ENCODE measurements at places on chromosomes 1 and 21.

GRCh38 chr1:224302947-224303346 is 27.0 kb downstream of the NVL start:
- no peak for DNase-seq

- DNase-seq = no peak
Measured at GRCh38 chr21:36023092-36023480, 37.2 kb downstream of the SETD4 start.

DNA sequence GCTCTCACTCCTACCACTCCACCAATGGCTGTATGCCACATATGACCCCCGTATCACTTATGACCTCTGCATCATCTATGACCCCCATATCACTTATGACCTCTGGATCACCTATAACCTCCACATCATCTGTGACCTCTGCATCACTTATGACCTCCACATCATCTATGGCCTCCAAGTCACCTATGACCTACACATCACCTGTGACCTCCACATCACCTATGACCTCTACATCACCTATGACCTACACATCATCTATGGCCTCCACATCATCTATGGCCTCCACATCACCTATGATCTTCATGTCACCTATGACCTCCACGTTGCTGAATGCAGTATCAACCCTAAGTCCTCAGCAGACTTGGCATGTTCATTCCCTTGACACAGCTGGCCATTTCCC is 271.2 kb downstream of the MATN1 start:
- no peak for DNase-seq

DNA sequence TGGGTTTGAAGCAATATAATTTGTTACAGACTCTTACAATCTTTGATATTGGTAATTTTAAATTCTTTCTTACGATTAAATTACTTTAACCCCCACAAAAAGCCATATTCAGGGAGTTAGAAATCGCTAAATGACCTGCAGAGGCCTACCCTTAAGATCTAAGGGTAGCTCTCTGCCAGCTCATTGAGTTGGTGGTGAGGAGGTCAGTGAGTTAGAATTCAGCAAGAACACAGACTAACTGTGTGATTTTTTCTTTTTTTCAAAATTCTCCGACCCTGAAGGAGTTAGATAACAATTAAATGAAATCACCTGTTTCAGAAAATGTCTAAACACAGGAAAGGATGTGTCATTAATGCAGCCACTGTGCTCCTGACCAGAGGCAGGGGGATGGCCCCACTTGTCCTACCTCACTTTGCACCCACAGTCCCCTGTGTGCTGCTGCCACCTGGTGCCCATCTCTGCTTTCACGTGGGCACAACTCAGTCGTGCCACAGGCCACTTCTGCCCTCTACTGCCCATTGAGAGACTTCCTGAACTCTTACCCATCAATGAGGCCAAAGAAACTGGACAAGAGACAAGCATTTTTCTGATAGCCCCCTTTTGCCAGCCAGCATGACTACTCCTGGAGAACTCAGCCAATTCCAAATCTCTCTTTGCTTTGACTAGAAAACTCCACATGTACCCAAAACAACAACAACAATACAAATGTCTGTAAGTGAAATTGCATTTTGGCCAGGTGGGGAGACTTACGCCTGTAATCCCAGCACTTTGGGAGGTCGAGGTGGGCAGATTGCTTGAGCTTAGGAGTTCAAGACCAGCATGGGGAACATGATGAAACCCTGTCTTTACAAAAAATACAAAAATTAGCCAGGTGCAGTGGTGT is 8.4 kb downstream of the CFAP45 start:
- DNase-seq = peak; percentile 61

DNA sequence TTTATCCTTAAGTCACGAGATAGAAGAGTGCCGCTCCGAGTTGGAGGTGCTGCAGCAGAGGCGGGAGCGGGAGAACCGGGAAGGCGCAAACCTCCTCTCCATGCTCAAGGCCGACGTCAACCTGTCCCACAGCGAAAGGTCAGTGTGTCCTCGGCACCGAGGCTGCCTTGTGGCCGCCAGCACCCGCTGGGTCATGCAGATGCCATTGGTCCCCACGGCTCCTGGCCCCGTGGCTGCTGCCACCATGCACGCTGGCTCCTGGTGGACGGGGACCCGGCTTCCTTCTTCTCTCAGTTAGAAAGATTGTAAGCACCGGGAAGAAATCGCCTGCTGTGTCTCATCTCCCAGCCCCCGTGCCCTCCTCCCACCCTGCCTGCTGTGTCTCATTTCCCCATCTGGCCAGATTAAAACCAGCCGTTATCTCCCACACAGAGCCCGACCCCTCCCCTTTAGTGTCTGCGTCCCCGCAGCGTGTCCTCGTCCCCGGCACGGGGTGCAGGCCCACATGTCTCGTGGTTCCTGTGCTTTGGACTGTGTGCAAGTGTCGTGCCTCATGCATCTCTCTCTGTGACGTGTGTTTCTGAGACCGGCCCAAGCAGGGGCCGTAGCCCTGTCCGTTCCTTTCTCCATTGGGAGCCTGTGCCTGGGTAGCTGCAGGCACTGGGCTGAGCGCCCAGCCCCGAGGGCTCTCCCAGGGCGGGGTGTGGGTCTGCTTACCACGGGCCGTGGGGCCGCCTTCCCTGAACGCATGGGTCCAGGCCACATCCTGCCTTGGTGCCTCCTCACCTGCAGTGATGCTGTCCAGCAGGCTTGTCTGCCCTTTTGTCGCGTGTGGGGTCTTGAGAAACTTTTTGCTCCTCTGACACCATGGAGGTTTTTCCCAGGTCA is 62.1 kb downstream of the PCNT start:
- DNase-seq = no peak

GRCh38 chr1:203038217-203038741 is 12.0 kb downstream of the PPFIA4 start:
- peak; percentile 66 for DNase-seq

GRCh38 chr1:166080277-166080966 is 86.4 kb downstream of the FAM78B start:
- DNase-seq = no peak

DNA sequence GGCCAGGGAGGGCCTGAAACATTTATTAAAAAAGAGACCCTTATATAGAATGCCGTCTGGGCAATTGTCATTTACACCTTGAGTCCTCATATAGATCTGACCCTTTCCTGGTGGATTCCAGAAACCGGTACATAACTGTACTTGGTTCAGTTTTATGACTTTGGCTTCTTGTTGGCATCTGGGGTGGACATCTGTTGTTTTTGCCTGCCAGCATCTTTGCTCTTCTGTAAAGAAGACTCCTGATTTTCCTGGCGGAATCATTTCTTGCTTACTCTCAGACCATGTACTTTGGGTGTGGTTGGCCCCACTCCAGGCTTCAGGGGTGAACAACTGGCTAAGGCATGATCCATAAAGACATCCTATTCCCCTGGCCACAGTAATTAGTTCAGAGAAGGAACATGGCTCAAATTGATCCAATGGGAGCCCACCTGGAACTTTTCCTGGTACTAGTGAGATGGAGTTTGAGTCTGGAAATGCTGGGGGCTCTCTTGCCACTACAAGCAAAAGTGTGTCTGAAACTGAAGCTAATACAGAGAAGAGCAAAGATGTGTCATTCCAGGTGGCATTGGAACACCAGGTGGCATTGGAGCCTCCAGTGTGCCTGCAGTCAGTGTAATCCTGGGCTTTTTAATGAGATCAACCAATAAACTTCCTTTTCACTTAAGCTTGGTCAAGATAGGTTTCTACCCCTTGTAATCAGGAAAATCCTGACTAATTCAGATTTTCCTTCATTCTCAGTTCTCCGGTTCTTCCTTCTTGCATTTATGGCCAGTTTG is 332.5 kb upstream of the CAMK1G start:
- DNase-seq = no peak

DNA sequence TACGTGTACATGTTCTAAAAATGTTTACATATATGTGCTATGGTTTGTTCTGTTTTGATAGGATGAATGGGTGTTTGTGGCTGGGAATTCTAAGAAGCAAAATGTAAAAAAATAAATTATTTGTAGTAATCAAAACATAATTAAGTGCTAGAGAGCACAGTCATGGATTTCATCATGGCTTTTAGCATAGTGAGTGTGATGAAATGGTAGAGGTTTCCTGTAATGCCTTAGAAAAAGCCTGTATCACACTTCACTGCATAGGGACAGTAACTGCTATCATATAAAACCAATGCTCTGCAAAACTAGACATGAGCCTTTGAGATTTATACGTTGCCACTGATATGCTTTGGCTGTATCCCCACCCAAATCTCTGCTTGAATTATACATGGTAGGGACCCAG is 99.8 kb downstream of the PTGER3 start:
- no peak for DNase-seq

- DNase-seq = no peak
Measured at GRCh38 chr1:27618341-27619082, 14.6 kb upstream of the AHDC1 start.

DNA sequence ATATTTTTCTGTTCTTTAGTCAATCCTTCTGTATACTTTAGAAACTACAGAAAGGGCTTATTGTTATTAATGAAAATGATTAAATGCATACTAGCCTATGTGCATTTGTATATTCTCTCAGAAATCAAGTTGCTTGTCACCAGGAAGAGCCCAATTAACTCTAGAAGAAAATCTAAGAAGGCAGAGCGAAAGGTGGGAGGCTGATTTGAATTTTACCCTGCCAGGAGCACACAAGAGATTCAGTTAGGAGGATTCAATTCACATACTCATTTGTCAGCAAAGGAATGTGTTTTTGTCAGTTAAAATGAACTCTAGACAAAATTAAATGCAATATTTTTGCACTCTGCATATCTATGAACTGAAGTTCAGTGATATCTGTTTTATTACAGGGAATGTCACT is 411.8 kb downstream of the KCNT2 start:
- no peak for DNase-seq

DNA sequence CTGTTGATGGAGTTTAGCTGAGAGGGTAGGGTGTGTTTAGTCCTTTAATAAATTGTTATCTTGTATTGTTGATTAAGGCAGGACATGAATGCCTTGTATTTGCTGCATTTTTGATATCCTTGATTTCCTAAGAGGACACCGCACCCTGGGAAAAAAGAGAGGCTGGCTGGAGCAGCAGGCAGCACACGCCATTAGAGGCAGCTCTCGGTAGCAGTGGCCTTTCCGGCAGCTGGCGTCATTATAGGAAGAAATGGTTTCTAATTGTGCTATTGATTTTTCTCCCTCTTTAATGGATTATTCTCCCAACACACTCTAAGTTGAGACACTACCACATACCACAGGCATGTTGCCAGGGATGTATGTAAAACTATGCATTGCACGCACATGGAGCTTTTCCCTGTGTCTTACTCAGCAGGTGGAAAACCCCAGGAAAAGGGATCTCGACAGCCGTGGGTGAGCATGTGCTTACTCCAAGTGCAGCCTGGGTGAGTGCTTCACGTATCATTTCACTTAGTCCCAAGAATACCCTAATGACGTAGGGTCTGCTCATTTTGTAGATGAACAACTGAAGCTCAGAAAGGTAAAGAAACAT is 440.4 kb upstream of the RUNX1 start:
- no peak for DNase-seq

- DNase-seq = no peak
Measured at GRCh38 chr1:26336477-26337205, 17.3 kb downstream of the CRYBG2 start.

DNA sequence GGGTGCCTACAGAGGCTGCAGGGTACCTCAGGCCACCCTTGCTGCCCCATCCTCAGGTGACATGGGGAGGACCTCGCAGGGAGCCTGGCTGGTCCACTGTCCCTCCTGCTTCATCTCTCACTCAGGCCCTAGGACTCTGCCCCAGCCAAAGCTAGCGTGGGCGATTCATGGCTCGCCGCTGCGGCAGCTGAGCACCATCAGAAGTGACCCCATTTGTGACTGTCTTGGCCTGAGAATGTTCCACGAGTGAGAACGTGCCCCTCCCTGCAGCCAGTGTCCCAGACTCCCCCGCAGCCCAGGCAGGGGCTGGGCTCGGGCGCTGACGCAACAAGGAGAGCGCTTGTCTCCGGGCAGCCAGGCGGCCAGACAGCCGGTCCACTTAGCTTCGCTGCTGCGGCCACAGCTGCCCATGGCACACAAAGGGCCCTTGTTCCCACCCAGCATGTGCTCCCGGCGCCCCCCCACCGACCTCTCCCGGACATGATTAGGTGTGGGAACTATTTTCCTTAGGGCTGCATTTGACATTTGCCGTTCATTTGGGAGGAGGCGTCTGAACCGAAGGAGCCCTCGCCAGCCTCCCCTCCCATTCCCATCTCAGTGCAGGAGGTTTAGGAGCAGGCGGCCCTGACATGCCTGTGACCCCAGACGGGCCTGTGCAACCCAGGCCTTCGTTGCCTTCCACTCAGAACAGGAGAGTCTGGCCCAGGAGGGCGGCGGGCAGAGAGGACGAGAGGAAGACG is 19.3 kb upstream of the POFUT2 start:
- no peak for DNase-seq

- DNase-seq = no peak
Measured at GRCh38 chr21:32459972-32460371, 47.5 kb downstream of the EVA1C start.

- DNase-seq = no peak
Measured at GRCh38 chr1:109803901-109804331, 40.2 kb upstream of the EPS8L3 start.

DNA sequence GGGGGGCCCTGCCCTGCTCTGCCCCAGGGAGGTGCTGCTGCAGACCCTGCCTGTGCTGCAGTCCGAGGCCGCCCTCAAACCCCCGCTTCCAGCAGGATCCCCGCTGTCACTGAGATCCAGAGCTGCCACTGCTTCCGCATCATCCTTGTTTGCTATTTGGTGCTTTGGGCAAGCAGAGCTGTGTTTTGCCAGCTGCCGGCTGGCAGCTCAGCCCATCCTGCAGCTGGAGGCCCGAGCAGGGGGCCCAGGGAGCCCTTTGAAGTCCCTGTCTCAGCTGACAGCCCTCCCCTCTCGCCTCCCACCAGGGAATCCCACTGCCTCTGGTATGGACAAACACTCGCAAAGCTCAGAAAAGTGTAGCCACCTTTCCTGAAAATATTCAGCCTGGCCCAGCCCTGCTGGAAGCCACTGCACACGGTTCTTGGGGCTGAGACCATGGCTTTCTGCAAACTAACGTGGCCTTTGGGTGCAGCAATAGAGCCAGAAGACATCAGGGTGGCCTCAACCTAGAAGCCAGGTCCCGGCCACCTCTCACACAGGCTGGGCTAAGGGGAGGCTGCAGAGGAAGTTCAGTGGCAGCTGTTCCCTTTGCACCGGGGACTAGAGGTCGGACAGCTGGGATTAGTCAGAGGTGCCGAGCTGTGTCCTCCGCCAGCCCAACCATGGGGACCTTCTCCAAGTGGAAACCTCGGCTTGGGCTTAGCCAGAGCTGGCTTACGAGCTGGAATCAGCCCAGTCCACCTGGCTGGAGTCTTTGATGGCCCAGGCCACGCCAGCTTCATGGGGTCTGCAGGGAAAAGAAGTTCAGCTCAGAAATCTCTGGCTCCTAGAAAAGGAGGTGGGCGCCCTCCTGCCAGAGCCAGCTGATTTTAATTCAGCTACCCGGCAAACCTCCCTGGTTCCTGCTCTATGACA is 107.1 kb downstream of the SPSB1 start:
- DNase-seq = no peak

GRCh38 chr1:178847396-178847849 is 23.5 kb downstream of the ANGPTL1 start:
- DNase-seq = peak; percentile 32

All from AG09309 (cell line).